Activated CD4-positive, CD25-positive, alpha-beta regulatory T cell treated with anti-CD3 and anti-CD28 coated beads, Interleukin-2, amount 50 U/mL, for 24 hours (primary cell): ENCODE measurements at places on chromosomes 3 and 15.

DNA sequence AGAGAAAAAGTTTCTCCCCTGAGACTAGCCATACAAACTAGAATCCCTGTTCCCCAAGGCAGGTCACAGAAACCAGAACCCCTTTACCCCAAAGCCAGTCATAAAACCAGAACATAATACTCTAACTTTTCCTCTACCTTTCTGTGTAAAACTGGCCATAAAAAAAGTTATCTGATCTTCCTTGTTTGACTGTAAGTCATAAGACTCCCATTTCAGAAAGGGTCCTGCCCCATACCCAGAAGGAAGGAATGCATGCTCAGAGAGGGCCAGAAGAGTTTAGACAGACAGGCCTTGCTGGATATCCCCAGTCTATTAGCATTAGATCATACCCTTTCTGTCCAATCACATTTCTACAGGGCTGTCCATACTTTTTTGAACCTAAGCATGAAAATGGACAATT is 27.2 kb downstream of the SCN11A start:
- ATAC-seq: no peak

GRCh38 chr15:53834214-53834613 is 74.8 kb upstream of the WDR72 start:
- no peak for ATAC-seq

DNA sequence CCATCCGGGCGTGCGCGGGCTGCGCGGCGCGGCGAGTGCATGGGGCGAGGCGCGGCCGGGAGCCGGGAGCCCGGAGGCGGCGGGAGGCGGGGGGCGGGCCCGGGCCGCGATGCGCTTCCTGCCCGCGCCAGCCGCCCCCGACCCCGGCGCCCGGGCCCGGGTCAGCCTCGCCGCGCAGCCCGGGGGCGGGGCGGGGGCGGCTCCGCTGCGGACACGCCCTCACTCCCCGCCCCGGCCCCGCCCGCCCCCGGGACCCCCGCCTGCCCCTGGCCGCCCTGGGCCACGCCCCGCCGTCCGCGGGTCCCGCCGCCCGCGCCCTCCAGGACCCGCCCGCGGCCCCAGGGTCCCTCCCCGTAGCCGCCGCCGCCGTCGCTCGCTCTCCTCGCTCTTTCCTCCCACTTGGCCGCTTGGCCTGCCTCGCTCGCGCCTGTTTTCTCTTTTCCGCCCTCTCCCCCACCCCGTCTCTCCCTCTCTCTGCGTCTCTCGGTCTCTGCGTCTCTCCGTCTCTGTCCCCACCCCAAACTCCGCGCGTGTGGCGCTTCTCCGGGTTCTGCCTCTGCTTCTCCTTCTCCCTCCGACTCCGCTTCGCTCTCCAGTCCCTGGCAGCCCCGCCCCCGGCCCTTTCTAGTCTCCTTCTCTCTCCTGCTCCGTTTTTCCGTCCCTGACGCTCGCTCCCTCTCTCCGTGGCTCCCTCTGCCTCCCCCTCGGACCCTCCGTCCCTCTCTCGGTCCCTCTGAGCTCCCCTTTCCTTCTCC is at the start of gene PLXND1:
Gene PLXND1 (minus strand): TSS at position 41 of the 755 bp plus-strand sequence. CDS start 37 bp downstream, at position 4.
- peak; percentile 50 for ATAC-seq

GRCh38 chr3:132659000-132659364 is 627 bp downstream of the ACAD11 start:
- ATAC-seq: no peak
